NCI-H2107 (cell line): ENCODE measurements at places on chromosomes 16 and 17.

GRCh38 chr16:35452471-35452870 is 1993.1 kb downstream of the TP53TG3F start:
- no peak for DNase-seq

DNA sequence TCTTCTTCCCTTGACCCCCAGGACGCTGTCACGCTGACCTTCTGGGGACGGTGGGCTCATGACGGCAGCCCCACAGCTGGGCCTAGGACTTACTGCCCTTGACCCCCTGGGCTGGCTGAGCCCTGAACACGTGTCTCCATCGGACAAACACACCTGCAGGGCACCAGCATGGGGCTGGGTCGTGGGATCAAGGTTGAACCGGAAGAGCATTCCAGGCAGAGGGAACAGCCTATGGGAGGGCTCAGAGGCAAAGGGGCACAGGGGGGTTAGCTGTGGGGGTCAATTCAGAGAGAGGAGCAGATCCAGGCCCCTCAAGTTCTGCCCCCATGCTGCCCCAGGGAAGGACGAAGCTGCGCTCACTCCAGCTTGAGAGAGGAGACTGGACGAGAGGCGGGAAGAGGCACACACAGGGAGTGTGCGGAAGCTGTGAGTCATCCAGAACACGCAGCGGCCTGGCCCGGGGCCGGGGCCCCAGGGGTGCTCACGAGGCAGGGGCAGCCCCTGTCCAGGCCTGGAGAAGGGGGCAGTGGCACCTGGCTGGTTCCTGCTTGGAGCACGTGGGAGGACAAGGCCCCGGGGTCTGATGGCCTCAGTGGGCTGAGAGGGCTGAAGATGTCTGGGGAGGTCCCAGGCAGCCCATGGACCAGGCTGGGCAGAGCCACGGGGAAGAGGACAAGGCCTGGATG is 9.9 kb downstream of the SSTR5 start:
- no peak for DNase-seq

DNA sequence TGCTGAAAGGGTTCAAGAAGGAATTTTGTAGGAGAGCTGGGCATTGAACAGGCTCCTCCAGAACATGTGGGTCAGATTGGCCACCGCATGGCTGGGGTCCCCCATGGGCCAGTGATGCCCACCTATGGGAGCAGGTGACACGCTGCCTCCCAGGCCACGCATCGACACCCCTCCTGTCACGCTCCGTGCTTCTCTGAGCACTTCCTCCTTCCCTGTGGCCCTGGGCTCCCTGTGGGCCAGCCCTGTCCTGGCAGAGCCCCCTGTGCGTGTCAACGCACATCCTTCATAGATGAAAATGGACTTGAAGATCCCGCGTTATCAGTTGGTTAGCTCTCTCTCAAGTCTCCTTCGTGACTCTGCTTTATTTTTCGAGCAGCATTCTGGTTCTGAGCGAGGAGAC is 160.3 kb downstream of the RPTOR start:
- DNase-seq, result no peak

- DNase-seq, result no peak
Observed at GRCh38 chr16:69767459-69768229, 5.5 kb downstream of the WWP2 start.

- DNase-seq, result peak; percentile 51
Observed at GRCh38 chr16:71537643-71538042, 11.4 kb downstream of the CHST4 start.

DNA sequence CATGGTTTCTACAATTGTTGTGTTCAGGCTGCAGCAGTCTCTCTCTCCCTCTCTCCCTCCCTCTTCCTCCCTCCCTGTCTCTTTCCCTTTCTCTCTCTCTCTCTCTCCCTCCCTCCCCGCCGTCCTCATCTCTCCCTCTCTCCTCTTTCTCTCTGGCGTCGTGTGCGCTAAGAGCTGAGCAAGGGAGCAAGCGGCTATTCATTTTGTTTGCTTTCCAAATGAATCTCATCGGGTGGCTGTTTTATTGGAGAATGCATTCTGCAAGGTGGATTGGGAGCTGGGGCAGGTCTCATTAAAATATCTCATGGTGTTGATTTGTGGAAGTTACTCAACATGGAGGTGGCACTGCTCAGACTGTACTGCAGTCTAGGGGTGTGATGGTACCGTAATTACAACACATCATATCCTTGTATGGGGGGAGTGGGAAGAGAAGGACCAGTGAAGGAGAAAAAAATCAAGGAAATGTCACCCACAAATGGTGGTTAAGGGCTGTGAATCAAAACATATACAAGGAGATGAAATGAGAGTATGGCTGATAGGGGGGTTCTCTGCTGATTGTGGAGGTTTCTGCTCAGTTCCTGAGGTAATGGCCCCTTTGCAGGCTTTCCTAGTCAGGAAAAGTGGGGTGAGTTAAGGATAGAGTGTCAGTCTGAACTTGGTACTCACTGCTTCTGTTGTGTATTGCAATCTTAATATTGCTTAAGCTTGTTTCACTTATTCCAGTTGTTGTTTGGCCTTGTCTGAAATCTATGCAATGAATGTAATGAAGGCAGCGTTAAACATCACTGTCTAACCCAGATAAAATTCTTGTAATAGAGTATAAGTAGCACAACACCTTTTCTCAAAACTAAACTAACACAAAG is 2.7 kb downstream of the MSL1 start:
- no peak for DNase-seq

DNA sequence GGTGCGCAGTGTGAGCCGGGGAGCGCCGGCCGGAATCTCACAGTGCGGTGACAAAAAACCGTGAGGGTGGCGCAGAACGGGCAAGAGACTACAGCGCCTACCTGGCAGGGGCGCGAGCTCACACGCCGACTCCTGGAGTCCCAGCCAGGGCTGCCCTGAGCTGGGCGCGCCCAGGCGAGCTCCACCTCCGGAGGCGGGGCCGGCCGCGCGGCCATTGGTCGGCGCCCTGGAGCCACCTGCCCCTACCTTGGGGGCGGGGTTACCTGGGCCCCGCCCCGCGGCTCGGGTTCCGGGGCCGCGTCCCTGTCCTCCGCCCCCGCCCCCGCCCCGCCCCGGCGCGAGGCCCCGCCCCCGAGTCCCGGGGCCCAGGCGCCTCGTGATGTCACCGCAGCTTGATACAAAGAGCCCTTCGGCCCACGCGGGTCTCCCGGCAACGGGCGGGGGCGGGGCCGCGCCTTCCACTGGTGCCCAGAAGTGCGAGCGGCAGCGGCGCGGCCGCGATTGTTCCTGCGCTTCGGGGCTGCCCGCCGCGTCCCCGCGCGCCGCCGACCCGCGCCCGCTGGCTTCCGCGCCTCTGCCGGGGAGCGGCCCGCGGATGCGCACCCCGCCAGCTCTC is 96.3 kb downstream of the RAB11FIP4 start:
- peak; percentile 81 for DNase-seq

DNA sequence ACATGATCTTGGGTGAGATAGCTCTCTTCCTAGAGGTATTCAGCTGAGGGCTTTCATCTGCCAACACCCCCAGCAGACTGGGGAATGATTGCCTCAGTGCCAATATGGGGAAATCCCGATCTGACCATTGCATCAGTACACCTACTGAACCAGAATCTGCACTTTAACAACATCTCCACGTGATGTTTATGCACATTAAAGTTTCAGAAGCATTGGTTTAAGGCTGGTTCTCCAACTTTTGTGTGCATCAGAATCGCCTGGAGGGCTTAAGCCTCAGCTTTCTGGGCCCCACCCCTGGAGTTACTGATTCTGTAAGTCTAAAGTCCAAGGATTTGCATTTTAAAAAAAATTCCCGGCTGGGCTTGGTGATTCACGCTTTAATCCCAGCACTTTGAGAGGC is 123.6 kb upstream of the MED13 start:
- no peak for DNase-seq

DNA sequence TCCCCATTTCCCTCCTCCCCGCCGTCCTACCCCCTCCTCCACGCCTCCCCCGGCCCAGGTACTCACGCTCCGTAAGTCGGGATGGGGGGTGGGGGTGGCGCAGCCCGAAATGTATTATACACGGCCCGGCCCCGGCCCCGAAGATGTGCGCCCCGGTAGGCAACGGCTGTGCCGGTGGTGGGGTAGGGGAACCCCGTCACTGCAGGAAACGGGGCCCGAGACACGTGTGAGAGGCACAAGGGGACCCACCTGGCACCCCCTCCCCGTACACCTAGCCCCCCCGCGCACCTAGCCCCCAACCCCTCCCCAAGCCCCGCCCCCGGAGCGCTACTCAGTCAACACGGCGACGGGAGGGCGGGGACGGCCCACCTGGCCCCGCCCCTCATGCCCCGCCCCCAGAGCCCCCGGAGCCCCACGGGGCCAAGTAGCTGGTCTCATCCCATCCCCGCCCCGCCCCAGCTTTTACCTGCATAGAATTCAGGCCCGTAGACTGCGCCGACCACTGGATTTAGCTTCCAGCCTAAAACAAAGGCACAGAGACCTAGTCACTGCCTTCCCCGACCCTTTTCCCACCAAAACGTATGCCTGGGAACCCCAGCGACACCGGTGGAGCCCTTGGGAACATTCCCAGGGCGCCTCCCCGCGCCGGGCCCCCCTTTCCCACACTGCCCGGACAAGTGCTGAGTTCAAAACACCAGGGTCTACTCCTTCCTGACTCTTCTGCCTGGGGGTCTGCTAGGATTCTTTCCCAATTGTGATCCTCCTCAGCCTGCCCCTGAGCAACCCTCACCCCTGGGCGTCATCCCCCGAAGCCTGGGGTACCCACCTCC is 22.8 kb downstream of the ENGASE start:
- no peak for DNase-seq

GRCh38 chr16:46949241-46949892 is 24.1 kb downstream of the DNAJA2 start:
- DNase-seq, result no peak

DNA sequence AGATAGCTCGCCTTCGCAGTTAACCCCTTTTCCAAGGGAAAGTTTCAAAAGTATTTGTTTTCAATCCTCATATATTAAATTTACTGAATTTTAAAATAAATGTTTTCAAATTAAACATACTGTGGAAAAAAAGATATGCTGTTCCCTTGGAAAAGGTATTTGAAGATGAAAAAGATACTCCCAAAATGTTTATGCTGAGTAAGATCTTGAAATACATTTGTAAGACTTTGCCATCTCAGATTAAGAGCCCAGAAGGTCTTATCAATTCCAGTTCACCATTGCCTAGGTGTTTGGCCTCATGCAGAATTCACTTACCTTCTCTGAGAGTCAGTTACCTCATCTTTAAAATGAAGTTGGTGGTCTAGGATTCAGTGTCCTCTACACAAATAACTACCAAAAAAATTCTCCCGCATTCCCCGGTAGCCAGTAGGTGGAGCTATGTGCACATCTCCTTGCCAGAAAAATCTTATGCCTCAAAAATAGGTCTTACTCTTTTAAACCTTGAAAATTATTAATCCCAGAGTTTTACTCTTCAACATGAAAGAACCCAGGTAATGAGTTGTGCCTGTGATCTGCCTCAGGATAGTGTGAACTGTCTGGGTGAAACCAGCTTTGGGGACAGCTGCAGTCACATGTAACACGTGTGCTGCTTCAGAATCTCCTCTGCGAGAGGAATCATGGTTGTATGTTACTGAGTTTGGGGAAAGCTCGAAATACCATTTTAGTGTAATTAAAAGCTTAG is 178.3 kb downstream of the MRTFB start:
- DNase-seq, result peak; percentile 1

DNA sequence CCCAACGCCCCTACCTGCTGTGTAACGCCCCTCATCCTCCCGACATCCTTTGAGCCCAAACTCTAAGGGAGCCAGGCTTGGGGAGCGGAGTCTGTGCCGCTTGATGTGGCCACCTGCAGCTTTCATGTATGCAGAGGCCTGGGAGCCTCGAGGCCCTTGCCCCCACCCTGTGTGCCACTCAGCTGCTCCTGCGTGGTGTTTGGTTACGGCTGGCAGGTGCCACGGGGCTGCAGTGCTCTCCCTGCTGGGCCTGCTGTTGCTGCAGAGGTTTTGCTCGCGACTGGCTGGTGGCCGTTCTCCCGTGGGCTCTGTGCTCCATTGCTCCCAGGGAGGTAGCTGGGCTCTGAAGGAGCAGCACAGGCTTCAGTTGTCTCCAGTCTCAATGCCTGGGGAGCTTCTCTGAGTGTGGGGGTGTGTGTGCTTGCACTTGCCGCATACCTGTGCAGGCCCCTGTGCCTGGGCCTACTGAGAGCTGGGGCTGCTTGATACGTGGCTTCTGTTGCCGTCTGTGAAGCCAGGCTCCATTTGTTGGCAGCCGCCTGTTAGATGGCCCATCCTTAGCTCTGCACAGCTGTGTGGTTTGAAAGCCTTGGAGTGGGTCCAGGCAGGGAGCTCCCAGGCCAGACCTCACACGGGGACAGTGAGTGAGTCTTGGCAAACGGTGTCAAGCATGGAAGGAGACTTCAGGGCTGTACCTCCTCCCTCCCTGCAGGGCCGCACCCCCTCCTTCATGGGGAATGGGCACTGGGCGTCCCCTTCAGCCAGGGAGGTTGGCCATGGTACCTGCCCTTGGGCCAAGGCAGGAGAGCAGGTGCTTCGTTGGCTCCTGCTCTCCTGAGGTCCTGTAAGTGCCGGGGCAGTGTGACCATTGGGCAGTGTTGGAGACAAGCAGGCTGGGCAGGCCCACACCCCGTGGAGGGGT is 47.2 kb downstream of the PDPK1 start:
- peak; percentile 67 for DNase-seq

GRCh38 chr16:89266521-89267134 is 49.1 kb downstream of the ZNF778 start:
- DNase-seq, result no peak

- DNase-seq, result no peak
Observed at GRCh38 chr16:81717662-81718189, 61.4 kb upstream of the PLCG2 start.

- no peak for DNase-seq
Observed at GRCh38 chr17:29216856-29217255, 29.8 kb upstream of the CRYBA1 start.

- DNase-seq, result peak; percentile 11
Observed at GRCh38 chr16:66580605-66581209, 1.4 kb downstream of the CMTM2 start.

DNA sequence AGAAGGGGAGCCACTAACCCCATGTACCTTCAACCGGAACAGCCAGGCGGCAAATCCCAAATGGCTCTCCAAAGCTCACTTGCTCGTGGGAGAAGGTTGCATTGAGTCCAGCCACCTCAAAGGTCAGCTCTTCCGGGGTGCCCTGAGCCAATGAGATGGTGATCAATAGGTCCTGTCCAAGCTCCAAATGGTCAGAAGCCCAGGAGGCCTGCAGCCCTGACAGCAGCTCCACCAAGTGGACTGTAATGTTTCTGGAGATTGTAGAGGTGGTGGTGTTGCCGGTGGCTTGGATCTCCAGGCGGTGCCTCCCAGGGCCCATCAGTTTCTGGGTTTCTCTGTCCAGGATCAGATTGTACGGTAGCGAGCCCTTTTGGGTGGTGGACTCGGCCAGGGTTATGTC is 39.9 kb upstream of the BCO1 start:
- DNase-seq, result no peak

GRCh38 chr17:77432742-77433141 is 292.0 kb downstream of the SEC14L1 start:
- DNase-seq, result no peak

GRCh38 chr16:83245061-83245460 is 562.7 kb upstream of the HSBP1 start:
- DNase-seq, result no peak

DNA sequence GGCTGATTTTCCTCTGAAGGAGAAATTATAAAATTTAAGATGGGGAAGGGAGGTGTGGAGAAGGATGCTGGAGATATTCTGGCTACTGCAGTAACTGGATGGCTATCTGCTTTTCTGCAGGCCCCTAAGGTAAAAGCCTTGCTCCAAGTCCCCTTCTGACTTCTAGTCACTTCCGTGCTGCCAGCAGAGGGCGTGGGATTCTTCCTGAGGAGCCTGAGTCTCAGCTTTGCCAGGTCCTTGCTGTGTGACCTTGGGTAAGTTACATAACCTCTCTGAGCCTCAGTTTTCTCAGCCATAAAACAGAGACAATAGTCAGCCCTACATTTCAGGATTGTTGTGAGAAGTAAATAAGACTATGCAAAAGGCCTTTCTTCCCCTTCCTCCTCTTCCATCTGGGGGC is 24.3 kb upstream of the TMEM220 start:
- DNase-seq, result no peak

GRCh38 chr17:3888343-3889171 is 4.3 kb downstream of the CAMKK1 start:
- peak; percentile 51 for DNase-seq
